SK-N-MC (cell line): ENCODE measurements at places on chromosomes 5 and 9.
A peak's percentile ranks its signal among the peaks of the same experiment; 100 is the strongest.

DNA sequence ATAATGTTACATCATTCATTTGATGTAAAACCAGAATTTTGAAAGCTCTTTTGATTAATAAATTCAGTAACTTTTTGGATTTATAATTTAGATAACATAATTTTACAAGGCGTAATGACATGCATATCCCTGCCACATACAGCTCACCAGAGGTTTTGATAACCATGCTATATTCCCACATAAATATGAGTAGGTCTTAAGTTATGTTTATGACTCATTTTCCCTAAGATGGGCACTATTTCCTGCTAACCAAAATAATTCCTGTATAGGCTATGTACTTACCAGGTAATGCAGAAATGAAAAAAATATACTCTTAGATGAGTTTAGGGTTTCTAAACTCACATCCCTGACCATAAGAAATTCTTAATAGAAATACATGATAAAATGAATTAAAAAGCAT lies 93.9 kb upstream of the EDIL3 start:
- no peak for DNase-seq

DNA sequence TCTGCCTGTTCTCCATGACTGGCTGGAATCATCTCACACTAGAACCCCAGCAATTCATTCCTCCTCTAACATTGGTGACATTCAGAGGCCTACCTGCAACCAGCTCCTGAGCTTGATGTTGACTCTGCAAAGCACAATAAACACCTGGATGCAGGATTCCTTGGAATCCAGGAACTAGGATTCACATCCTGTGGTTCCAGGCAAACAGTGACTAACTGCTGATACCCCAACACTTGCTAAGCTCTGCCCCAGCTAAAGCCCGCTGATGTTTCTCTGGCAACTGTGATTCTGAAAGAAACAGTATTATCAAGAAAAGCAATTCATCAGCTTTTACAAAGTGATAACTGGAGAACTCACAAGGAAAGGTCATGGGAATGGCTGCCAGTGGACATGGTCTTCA lies 29.2 kb downstream of the SUSD1 start:
- DNase-seq, result no peak

DNA sequence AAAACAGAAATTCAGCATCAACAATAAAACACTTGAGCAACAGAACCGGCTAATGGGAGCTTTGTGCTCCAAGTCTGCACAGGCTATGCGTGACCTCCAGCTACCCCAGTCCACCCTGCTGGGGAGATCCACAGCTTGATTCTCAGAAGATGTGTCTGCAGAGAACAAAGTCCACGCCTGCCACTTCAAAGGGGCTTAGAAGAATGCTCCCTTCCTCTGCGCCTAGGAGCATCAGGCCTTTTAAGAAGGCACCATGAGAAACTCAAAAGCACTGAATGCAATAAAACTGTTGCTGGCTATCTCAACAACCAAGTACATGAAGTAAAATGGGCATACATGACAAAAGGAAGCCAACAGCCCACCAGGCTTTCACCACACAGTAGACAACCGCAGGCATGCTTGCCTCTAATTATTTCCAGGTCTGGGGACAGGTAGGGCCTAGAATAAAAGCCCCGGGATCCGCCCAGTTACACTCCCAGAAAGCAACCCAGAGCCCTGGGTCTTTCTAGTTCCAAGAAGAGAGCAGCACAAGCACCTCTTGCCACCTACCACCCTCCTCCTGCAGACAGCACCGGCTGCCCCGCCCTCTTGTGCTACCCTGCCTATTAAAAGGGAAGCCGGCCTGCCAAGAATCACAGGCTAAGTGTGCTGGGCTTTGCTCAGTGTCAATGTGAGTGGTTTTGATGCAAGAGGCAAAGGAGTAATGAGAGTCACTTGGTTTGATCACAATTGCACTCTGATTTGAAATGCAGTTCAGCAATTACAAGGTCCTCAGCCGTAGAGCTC lies 123.2 kb downstream of the SPOCK1 start:
- no peak for DNase-seq

- DNase-seq, result no peak
These were observed 288.0 kb downstream of the ICE1 start for GRCh38 chr5:5710471-5710870.

DNA sequence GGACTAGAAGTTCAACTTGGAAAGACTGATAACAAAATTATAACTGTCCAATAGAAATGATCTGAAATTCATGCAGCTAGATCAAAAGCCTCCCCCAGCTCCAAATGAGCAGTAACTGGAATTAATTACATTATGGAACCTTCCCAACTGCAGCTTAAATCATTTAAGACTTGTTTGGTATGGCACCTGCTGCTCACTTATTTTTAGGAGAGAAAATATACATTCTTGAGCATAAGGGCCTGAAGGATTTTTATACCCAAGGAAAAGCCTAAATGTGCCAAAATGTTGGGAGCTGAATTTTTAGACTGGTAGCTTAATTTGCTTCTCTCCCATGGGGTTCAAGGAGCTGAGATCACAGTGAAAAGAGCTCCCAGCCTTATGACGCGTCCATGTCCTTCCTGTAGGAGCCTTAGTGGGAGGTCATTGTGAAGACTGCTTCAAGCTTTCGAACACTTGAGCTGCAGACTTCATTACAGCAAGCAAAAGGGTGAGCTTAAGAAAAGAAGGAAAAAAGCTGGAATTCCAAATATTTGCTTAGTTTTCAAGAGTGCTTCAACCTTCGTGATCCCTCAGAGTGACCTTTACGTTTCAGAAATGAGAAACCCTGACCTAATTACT lies 276.0 kb downstream of the DMAC1 start:
- DNase-seq, result no peak

DNA sequence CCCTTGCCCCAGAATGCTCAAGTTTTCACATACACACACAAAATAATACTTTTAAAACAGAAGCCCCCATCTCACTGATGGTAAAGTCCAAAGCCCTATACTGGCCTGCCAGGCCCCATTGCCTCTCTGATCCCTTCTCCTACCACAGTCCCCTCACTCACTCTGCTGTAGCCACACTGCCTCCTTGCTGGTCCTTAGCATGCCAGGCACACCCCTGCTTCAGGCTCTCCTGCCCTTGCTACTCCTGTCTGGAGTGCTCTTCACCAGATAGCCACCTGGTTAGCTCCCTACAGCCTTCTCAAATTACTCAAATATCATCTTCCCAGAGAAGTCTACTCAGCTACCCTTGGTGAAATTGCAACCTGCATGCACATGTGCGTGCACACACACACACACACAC lies 177.5 kb downstream of the C5orf15 start:
- DNase-seq, result no peak

- DNase-seq, result no peak
These were observed 121.4 kb upstream of the CACNA1B start for GRCh38 chr9:137756045-137756744.

DNA sequence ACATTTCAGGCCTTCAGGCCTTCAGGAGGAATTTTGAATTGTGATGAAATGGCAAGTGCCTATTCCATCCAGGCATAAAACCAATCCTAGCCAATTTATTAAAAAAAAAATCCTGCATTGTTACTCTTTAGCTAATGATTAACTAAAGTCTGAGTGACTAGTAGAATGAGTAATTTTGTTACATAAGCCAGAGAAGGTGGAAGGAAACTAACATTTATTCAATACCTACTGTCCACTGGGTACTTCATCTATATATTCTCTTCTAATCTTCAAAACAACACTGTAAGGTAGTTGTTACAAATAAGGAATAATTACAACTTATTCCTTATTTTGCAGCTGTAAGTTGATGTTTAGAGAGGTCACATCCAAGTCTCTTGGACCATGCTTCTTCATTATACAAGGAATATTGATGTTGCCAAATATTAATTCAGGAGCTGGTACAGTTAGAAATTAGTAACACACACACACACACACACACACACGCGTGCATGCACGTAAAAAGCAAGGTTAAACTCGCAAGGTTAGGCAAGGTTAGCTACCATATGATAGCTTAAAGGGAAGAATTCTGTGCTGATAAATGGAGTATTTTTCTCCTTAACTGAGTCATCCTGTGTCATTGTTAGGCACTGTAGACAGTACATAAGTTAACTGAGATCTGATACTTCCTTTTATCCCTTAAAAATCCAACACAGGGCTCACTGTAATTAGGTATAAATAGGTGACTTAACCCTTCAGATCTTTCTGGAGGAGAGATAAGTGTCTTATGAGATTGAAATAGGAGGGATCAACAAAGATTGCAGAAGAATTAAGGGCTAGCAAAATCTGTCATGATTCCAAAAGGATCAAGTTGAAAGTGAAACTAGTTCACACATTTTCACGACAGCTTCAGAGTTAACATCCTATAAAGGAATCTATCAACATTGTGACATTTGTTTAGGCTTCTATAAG lies 596.9 kb downstream of the PDE4D start:
- DNase-seq, result no peak

DNA sequence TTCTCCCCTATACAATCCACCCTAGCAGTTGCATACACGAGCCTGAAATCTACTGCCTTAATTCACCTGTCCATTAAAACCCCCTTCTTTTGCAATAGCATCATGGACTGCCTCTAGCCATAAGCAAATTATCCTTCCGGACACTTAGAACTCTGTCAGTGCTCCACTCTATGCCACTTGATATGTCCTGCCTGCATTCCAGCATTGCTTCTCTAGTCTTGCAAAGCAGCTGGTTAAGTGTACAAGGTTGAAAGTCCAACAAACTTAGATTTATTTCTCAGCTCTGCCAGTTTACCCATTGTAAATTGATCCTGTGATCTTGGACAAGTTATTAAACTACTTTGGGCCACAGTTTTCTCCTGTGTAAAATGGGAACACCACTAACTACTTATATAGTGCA lies 197.9 kb downstream of the EPB41L4A start:
- no peak for DNase-seq

DNA sequence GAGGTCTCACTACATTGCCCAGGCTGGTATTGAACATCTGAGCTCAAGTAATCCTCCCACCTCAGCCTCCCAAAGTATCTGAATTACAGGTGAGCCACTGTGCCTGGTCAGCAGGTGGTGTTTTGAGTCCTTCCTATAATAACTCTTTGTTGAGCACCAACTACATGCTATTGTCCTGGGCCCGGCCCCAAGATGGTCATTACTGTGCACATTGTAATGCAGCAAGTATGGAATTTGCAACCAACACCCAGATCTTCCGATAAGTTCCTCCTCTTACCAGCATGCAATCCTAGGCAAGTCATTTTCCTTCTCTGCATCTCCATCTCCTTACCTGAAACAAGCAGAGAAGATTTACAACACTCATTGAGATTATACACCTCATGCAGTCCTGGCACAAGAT lies 510.3 kb upstream of the KLF4 start:
- DNase-seq, result no peak

DNA sequence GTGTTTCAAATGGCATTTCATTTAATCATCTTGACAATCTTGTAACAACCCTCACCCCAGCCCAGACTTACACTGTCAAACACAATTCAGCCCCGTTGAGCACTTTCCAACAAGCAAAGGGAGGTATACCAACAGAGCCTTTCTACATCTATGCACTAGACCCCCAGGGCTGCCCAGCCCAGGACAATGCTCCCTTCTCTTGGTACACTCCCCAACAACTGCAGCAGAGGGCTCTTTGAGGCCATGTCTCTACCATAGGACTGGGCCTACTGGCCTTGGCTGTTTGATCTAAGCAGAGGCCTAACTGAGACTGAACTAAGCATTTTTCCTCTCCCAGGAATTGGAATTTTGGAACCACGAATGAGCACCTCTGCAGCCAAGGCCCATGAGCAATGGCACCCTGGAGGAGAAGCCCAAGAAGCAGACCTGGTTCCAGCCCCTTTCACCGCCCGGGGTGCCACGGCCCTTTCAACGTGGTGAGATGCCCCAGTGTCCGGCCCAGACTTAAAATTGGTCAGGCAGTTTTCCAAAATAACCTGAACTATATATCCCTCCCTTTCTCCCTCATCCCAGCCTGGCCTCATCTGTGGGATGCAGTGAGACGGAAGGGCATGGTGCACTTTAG lies 43.6 kb downstream of the B4GALT1 start:
- no peak for DNase-seq

DNA sequence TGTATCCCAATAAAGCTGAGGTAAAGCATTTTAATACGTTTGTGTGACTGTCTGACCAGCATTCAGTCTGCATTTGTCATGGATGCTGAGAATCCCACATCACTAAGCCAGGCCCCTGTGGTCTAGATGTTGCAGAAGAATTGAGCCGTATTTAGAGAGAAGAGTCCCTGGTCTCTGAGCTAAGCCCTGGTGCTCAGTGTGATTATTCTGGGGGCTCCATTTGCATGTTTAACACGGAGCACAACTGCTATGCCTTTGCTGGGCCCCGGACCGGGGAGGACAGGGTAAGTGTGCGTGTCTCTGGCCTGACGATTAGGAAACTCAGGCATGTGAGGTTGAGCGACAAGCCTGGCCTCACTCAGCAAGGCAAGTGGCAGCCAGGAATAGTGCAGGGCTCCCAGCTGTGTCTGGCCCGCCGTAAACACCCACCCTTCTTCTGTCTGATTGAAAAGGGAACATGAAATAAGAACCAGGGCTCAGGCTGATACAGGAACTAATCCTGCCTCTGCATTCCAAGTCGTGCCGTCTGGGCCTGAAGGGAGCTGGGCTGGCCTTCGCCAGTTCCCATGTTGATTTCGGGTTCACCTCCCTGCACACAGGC lies 22.3 kb downstream of the FAM78A start:
- DNase-seq, result no peak

GRCh38 chr9:126606483-126606870 lies 7.3 kb upstream of the LMX1B start:
- DNase-seq, result no peak

DNA sequence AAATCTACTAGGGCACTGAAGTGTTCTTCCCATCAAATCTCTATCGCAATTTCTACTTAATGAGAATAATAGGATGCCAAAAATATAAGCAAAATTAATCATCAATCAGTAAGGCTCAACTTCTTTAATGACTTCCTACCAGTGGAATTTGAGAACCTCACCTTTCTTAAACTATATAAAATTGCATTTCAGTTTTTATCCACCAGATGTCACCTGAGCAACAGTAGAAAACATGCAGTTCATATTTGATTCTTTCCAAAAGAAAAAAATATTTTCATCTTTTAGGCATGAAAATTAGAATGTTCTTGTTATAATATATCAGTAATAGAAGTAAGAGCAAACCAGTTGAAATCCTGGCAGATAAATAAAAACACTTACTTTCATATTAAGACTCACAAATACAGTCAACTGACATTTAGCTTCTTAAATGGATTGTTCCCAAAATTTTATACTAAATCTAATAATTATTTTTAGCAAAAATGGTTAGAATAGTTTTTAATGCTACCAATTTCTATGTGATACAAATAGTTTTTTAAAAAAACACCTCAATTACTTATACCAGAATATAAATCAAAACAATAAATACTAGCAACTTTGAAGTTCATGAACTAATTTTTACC lies 13.4 kb upstream of the CCDC112 start:
- DNase-seq, result peak; percentile 37

GRCh38 chr9:79222483-79222882 lies 349.3 kb upstream of the TLE4 start:
- DNase-seq, result no peak

GRCh38 chr9:99234618-99235017 lies 12.5 kb downstream of the SEC61B start:
- no peak for DNase-seq

DNA sequence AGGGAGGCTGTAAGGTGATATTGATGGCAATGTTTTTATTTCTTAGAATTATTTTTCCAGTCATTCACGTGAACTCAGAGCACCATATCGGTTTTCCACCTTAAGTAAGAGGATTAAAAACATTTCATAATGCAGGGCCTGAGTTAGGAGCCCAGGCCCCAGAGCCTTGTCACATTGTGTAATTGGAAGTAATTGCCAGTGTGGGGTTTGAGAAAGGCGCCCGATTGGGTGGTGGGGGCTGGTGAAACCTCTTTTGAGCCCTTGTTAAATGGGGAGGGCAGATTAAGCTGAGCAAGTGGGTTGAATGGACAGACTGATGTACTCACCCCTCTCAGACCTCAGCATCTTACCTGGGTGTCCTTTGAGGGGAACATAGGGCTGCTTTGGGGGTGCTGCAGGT lies 116.7 kb upstream of the PITX1 start:
- no peak for DNase-seq
